RCC 7860 (cell line): ENCODE measurements at places on chromosomes 4 and X.

DNA sequence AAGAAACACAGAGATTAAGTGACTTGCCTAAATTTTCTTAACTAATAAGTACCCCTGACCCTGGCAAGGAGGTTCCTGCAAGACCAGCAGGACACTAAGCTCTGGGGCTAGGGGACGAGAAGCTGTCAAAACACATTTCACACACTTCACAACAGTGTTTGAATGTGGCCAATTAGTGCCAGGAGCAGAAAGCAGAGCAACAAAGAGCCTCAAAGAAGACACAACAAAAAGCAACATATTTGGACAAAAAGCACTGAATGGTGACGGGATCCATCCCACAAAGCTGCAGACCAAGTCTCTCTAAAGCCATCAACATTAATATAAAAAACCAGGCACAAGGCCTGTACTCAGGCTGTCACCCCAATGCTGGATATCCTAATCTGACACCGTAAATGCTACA lies 361.9 kb upstream of the RASGEF1B start:
- no peak for DNase-seq

DNA sequence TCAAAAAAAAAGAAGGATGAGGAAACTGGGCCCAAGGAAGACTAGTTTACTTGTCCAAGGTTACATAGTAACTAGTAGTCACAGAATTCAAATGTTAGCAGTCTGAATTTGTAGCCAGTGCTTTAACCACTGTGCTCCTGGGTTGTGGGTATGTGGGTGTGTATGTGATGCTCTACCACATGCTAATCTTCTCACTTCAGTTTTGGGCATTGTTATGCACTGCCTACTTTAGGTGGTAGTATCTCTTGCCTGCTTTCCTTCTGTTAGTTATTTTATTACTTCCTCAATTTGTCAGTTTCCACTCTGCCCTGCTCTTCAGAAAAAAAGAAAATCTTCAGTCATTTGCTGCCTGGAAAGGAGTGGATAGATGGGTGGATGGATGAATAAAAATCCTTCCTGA lies 219.2 kb downstream of the RPA4 start:
- no peak for DNase-seq

DNA sequence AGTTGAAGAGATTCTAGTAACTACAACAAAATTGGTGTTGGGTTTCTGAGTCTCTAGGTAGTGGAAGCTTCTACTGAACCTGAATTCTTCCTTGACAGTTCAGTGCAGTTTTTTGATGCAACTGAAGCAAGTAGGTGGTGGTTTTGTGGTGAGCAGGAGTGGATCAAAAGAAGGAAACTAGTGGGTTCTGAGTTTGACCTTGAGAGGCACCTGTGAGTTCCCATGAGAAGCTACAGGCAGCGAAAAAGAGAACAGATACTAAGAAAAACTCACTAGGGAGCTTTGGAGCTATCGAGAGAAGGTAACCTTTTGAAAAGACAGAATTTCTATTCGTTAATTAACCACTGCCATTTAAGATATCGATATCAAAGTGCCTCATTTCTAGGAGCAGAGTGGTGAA lies 145.2 kb downstream of the PDHA2 start:
- DNase-seq, result no peak

DNA sequence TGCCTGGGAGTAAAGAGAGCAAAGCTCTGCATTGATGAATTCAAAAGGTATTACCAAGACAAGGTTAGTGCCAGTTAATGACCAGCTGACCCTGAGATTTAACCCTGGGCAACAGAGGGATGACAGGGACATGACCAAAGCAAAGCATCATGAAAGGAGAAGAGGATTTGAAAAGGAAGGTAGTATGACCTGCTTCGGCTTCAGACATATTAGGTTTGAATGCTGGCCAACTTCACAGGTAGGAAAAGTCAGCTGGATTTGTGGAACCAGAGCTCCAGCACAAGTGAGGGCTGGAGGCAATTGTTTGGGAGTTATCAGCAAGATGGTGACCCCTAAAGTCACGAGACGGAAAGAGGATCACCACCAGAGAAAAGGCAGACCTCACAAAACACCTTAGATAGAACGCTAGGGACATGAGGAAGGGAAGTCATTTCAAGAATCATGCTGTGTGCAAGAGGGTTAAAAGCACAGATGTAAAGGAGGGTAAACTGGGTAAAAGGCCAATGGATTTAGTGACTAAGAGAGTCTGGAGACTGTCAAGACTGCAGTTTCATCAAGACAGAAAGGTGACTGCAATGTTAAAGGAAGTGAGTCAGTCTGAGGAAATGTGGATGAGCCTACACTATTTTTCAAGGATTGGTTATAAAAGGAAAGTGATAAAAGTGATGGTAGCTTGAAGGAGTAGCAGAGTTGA lies 45.6 kb downstream of the SH3RF1 start:
- peak; percentile 92 for DNase-seq

DNA sequence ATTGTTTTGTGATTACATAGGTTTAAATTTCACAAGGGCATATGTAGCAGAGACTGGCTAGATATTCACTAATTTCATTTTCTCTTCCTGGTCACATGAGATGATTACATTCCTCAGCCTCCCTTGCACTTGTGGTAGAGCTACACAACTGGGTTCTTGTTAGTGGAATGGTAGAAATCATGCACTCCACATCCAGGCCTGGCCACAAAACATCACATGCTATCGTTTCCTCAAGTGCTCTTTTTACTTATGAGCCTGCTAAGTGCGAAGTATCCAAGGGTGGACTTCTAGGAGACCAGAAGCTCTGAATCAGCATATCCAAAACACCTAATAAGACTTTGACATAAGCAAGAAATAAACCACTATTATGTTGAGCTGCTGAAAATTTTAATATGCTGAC lies 26.4 kb upstream of the HPGDS start:
- no peak for DNase-seq

- peak; percentile 5 for DNase-seq
These were observed 407.9 kb downstream of the IL15 start for GRCh38 chr4:142044271-142044670.

DNA sequence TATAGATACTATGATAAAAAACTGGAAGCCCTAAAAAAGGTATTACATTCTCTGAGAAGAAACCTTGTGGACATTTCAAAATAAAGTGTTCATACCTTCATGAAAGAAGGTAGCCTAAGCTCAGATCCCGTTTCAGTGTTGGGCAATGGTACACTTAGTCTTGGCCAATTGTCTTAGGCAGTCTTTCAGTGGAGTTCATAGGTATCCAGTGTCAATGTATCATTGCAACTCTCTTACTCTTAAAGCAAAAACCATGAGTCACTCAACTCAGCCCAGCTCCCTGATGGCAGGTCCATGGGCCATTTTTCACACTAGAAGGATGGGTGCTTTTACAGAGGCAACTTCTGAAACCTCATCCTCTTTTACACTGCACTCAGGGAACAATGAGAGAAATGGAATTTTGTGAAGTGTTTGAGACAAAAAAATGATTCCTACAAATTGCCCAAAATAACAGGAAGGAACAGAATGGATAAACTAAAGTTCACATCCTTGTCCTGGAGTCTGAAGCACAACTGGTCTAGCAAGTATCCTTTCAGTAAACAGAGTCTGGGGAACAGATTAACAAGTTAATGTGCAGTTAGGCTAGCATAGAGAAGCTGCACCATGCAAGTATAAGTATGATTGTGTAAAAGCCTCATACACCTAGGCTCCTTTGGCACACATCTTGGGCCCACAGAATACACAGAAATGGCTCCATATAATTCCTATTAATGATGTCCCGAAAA lies 7.0 kb upstream of the ZNF827 start:
- DNase-seq, result no peak

GRCh38 chr4:106201373-106201772 lies 114.6 kb downstream of the TBCK start:
- DNase-seq, result peak; percentile 17

- DNase-seq, result no peak
These were observed 492 bp downstream of the GALNT7 start for GRCh38 chr4:173169178-173169427.

GRCh38 chrX:38206542-38206941 lies 14.1 kb downstream of the SRPX start:
- no peak for DNase-seq

DNA sequence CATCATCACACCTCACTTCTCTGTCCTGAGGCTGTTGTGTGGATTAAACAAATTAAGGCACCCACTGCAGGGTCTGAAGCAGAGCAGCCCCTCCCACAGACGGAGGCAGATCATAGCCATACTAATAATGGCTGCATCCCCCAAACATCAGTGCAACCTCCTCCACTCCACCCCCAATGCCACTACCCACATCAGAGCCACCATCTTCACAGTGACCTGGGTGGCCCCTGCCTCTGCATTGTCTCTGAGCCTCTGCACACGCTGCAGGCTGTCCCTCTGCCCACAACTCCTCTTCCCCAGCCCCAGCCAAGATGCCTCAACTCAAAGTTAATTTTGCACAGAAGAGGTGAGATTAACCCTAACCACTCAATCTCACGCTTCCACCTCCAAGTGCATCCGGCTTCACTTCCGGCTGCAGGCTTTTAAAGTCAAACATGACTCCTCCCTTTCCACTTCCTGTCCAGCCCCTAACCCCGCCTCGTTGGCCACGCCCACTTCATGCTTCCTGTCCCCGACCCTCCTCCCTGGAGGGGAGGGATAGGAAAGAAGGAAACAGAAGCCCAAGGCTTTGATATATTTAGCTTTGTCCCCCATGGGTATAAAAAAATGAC lies 22.7 kb downstream of the JAKMIP1 start:
- no peak for DNase-seq

DNA sequence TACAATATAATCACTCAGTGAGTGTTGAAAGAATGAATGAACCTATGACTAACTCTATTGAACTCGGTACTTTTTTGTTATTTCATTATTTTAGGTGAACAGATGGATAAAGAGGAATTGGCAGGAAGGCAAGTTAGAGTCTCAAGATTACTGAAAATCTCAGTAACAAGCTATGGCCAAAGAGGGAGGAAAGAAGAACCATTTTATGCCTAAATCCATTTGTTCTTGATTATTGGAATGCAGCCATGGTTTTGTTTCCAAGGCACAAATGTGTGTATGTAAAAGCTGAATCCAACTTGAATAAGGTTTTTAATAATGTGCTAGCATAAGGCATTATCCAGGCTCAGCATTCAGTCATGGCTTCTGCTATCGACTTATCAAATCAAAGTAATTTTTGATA lies 196.4 kb downstream of the DTHD1 start:
- DNase-seq, result no peak

- no peak for DNase-seq
These were observed 181.8 kb upstream of the GPRIN3 start for GRCh38 chr4:89489338-89489771.

- no peak for DNase-seq
These were observed 2.7 kb upstream of the ADH7 start for GRCh38 chr4:99437723-99438404.

- DNase-seq, result no peak
These were observed 362.6 kb upstream of the MAGEB2 start for GRCh38 chrX:29852767-29853166.

GRCh38 chr4:183408796-183409195 lies 35.6 kb upstream of the CDKN2AIP start:
- DNase-seq, result no peak

DNA sequence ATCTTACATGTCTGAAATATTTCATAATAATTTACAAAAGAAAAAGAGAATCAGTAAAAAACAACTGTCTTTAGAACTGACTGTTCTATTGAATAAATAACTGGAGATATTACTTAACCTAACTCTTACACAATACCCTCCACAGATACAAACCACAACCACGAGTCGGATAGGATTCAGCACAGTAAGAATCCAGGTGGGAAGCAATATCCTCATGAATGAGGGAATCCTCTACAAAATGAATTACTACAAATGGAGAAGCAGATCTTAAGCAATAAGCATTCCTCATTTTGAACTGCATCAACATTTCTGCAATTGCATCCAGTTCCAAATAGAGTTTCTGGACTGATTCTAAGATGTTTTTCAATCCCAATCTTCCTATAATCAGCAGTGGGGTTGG lies 227.1 kb downstream of the SH2D1A start:
- no peak for DNase-seq

- no peak for DNase-seq
These were observed 146.9 kb downstream of the FNIP2 start for GRCh38 chr4:158915683-158916241.

DNA sequence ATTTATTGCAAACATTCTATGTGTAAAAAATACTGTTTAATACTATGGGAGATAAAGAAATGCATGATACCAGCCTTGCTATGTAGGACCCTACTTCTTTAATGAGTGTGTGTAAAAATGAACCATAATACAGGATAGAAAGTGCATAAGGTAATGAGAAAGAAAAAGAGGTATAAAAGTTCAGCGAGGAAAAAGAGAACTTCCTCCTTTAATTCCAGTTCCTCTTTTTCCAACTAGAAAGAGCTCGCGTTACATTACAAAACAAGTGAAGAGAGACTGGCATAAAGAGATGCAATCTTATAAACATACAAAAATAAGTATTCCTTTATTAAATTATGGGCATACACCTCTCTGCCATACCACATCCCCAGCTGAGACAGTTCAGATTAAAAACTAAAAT lies 77.4 kb downstream of the ANKRD17 start:
- no peak for DNase-seq

GRCh38 chrX:69506617-69507499 lies 2.7 kb downstream of the NALF2 start:
- DNase-seq, result no peak

- DNase-seq, result no peak
These were observed 771.5 kb upstream of the HS3ST1 start for GRCh38 chr4:12200226-12200625.

GRCh38 chrX:154083126-154083517 lies 14.4 kb downstream of the MECP2 start:
- no peak for DNase-seq

GRCh38 chr4:74016068-74016467 lies 17.6 kb upstream of the CXCL5 start:
- peak; percentile 31 for DNase-seq

- no peak for DNase-seq
These were observed 8.4 kb downstream of the TDO2 start for GRCh38 chr4:155911905-155912304.

DNA sequence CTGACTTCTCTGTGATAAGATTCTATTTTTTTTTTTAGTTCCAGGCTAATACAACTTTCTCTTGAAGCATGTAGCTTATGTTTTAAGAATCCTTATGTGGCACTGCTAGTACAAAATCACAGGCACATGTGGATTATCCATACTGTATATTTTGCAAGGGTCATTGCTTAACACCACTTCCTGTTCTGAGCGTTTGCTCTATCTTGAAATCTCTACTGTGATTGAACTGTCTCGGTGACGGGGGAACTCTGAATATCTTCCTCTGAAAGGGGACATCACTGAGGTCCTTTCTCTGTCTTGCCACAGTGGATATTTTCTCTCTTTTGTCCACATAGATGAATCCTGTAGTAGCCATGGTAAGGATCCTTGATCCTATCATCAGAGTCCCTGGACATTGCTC lies 2.1 kb upstream of the WFS1 start:
- DNase-seq, result no peak

- DNase-seq, result peak; percentile 87
These were observed 2407.1 kb downstream of the ARAP2 start for GRCh38 chr4:33837043-33837838.

GRCh38 chr4:7697343-7697742 lies 242.3 kb downstream of the AFAP1 start:
- DNase-seq, result no peak

- no peak for DNase-seq
These were observed 4.1 kb downstream of the AFF1 start for GRCh38 chr4:86938771-86939520.
